ENCODE measurements at places on chromosomes 3 and 15. TPM values are rescaled to one million over a fixed set of nuclear protein-coding genes. Genes with fewer than 3 reads are reported as not detected.

- no peaks in the 10 kb centered on the region for H3K27me3 ChIP-seq
- H3K27ac ChIP-seq: no peak overlapping the region
- H3K4me3 ChIP-seq: no peak overlapping the region
- 0 out of 2 replicates have a peak, but pooled peaks cover 3% of the 10 kb centered on the region for H3K4me1 ChIP-seq
- no peak for DNase-seq
These were observed 215.3 kb upstream of the THRB start for GRCh38 chr3:24709956-24710355.

DNA sequence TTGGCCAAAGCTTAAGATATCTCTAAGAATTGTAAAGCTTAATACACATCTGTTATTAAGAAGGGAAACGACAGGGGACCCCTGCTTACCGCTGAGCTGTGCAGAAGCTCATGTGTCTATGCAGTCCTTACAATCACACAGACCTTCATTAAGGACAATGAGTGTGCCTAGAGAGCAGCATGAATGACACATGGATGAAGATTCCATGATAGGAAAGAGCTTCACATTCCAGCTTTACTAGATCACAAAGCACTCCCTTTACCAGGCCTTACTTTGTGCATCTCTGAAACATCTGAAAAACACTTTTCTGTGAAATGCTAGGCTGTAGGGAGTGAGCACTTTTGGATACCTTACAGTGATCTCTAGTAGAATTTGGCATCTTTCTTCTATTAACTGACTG lies 32.0 kb downstream of the RNF168 start:
- DNase-seq: no peak
- no peak overlapping the region for H3K4me3 ChIP-seq
- peaks cover 49% of the 10 kb centered on the region for H3K36me3 ChIP-seq
- H3K27ac ChIP-seq: no peak overlapping the region
- H3K27me3 ChIP-seq: no peaks in the 10 kb centered on the region
- no peaks in the 10 kb centered on the region for H3K4me1 ChIP-seq

- no peaks in the 10 kb centered on the region for H3K4me1 ChIP-seq
- H3K27ac ChIP-seq: no peak overlapping the region
- peaks cover 3% of the 10 kb centered on the region for H3K27me3 ChIP-seq
- no peaks in the 10 kb centered on the region for H3K36me3 ChIP-seq
- no peak overlapping the region for H3K4me3 ChIP-seq
These were observed 103.6 kb downstream of the ALDH1A2 start for GRCh38 chr15:57961919-57962318.

GRCh38 chr3:81864272-81864671 lies 102.8 kb upstream of the GBE1 start:
- H3K4me3 ChIP-seq: no peak overlapping the region
- peak; percentile 17 for DNase-seq
- H3K27ac ChIP-seq: peak overlapping the region; percentile 94
- peaks cover 18% of the 10 kb centered on the region for H3K4me1 ChIP-seq
- H3K27me3 ChIP-seq: no peaks in the 10 kb centered on the region

DNA sequence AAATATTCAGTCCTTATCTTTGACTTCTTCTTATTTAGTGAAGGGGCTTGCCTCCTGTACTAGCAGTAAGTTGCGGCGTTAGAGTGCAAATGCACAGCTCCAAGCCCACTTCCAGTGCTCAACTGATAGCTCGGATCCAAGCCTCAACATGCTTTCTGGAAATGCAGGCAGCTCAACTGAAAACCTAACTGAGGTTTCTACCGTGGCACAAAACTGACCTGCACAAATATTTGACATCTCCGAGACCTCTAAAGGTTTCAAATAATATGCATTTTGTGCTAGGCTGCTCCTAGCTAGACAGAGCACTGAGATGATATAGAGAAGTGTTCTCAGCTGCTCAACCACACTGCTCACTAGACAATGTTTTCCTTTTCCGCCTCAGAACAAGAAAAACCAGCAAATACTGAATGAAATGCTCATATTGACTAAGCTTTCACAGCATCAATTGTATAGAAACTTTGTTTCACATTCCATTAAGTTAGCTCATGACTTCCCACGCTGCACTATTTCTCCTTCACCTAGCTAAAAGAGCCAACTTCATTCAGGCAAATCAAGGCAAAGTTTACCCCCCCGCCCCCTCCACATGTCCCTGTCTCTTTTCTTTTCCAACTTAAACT lies 822 bp downstream of the ZNF385D start:
- peaks cover 45% of the 10 kb centered on the region for H3K4me1 ChIP-seq
- H3K27me3 ChIP-seq: peaks cover 5% of the 10 kb centered on the region
- H3K27ac ChIP-seq: no peak overlapping the region
- DNase-seq: no peak
- peak overlapping the region; percentile 91 for H3K4me3 ChIP-seq

GRCh38 chr3:50575372-50575771 lies 6.0 kb downstream of the HEMK1 start:
- H3K27ac ChIP-seq: no peak overlapping the region
- no peak for DNase-seq
- no peaks in the 10 kb centered on the region for H3K27me3 ChIP-seq
- no peak overlapping the region for H3K4me3 ChIP-seq

- H3K27me3 ChIP-seq: no peaks in the 10 kb centered on the region
- H3K4me3 ChIP-seq: no peak overlapping the region
- DNase-seq: no peak
- 0 out of 2 replicates have a peak overlapping the region, but pooled peaks have one; percentile 43 for H3K27ac ChIP-seq
- peaks cover 32% of the 10 kb centered on the region for H3K4me1 ChIP-seq
These were observed 341.7 kb upstream of the ROBO2 start for GRCh38 chr3:76698136-76698706.

DNA sequence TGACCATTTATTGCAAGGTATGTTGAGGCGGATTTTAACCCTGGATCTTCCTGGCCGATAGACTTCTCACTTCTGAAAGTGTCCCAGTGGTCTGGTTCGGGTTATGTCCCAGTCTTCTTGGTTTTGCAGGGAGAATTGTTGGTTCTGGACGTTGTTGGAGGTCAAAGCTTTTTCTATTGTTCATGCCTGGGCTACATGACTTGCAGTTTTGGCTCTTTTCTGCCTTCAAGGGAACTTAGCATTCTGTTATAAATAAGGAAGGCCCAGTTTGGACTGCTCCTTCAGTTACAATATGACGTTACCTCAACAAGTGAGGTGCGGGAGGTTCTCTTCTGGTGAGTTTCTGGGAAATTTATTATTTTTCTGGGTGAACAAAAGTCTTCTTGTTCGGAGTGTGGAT lies 614.3 kb downstream of the DIPK2A start:
- H3K27ac ChIP-seq: no peak overlapping the region
- H3K4me1 ChIP-seq: peaks cover 12% of the 10 kb centered on the region
- no peak for DNase-seq
- H3K4me3 ChIP-seq: no peak overlapping the region
- H3K27me3 ChIP-seq: no peaks in the 10 kb centered on the region

GRCh38 chr15:77083381-77084160 lies 12.7 kb upstream of the TSPAN3 start:
- H3K4me1 ChIP-seq: peaks cover 9% of the 10 kb centered on the region
- peak; percentile 75 for DNase-seq
- H3K4me3 ChIP-seq: peak overlapping the region; percentile 43
- H3K27ac ChIP-seq: no peak overlapping the region

- no peak for DNase-seq
- no peak overlapping the region for H3K27ac ChIP-seq
- H3K4me3 ChIP-seq: no peak overlapping the region
- H3K4me1 ChIP-seq: peaks cover 5% of the 10 kb centered on the region
- H3K36me3 ChIP-seq: no peaks in the 10 kb centered on the region
These were observed 18.3 kb downstream of the DUOX2 start for GRCh38 chr15:45095661-45096060.

GRCh38 chr3:135191708-135192107 lies 396.6 kb downstream of the EPHB1 start:
- peak; percentile 18 for DNase-seq
- no peaks in the 10 kb centered on the region for H3K27me3 ChIP-seq
- H3K4me3 ChIP-seq: no peak overlapping the region
- H3K36me3 ChIP-seq: no peaks in the 10 kb centered on the region
- H3K27ac ChIP-seq: peak overlapping the region; percentile 72

DNA sequence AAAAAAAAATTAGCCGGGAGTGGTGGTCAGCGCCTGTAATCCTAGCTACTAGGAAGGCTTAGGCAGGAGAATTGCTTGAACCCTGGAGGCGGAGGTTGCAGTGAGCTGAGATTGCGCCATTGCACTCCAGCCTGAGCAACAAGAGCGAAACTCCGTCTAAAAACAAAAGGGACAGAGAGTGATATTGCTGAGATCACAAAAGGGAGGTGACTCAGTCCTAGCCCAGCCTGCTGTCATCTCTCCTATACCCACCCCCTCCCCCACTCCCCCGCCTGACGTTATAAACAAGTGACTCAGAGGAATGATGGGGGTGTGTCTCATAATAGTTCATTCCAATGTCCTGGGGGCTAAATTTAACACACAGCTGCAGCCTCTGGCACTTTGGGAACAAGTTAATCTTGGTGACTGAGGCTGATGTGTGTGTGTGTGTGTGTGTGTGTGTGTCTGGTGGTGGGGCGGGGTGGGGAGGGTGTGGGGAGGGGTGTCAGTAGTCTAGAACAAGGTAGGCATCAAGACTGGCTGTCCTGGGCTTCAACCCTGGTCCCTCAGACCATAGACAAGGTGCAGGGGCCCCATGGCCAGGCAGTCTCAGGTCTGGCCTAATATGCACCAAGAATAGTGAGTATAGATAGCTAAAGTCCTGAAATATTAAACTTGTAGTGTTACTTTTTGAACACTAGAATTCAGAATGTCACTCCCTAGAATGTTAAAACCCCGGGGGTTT lies 1.3 kb upstream of the KLHL40 start:
- H3K36me3 ChIP-seq: no peaks in the 10 kb centered on the region
- H3K27ac ChIP-seq: no peak overlapping the region
- DNase-seq: no peak
- no peak overlapping the region for H3K4me3 ChIP-seq

GRCh38 chr3:157631478-157631877 lies 128.3 kb upstream of the VEPH1 start:
- H3K4me3 ChIP-seq: no peak overlapping the region
- H3K27ac ChIP-seq: no peak overlapping the region
- H3K36me3 ChIP-seq: no peaks in the 10 kb centered on the region
- H3K27me3 ChIP-seq: no peaks in the 10 kb centered on the region
- peaks cover 3% of the 10 kb centered on the region for H3K4me1 ChIP-seq

GRCh38 chr3:97917813-97918536 lies 54.3 kb downstream of the RIOX2 start:
- H3K4me1 ChIP-seq: no peaks in the 10 kb centered on the region
- H3K4me3 ChIP-seq: no peak overlapping the region
- peaks cover 32% of the 10 kb centered on the region for H3K36me3 ChIP-seq
- DNase-seq: no peak
- no peaks in the 10 kb centered on the region for H3K27me3 ChIP-seq

GRCh38 chr3:26145769-26146168 lies 355.9 kb downstream of the OXSM start:
- no peaks in the 10 kb centered on the region for H3K27me3 ChIP-seq
- H3K4me3 ChIP-seq: no peak overlapping the region
- no peak for DNase-seq
- H3K4me1 ChIP-seq: no peaks in the 10 kb centered on the region
- no peaks in the 10 kb centered on the region for H3K36me3 ChIP-seq
- no peak overlapping the region for H3K27ac ChIP-seq

- peaks cover 23% of the 10 kb centered on the region for H3K36me3 ChIP-seq
- peaks cover 39% of the 10 kb centered on the region for H3K4me1 ChIP-seq
- DNase-seq: no peak
- no peak overlapping the region for H3K4me3 ChIP-seq
These were observed 34.2 kb upstream of the NR2F2 start for GRCh38 chr15:96296264-96296663.

- peaks cover 12% of the 10 kb centered on the region for H3K4me1 ChIP-seq
- no peak overlapping the region for H3K27ac ChIP-seq
- DNase-seq: no peak
- no peak overlapping the region for H3K4me3 ChIP-seq
These were observed 144.8 kb downstream of the NSMCE3 start for GRCh38 chr15:29124581-29125381.

IMPG2 gene
- 0.09 TPM for total RNA-seq

NANOGP8 gene
- total RNA-seq: 2.1 TPM

SLC26A6 gene
- 57.8 TPM for total RNA-seq

ARHGEF26 gene
- 12.8 TPM for total RNA-seq

SPSB4 gene
- total RNA-seq: 19.6 TPM

MAGEL2 gene
- 11.2 TPM for total RNA-seq
